ENCODE measurements at places on chromosomes 7 and 10.

- DNase-seq, result no peak
These were observed 34.0 kb upstream of the PDGFA start for GRCh38 chr7:553636-554111.

- no peak for DNase-seq
These were observed 92.2 kb downstream of the PLCE1 start for GRCh38 chr10:94085766-94086437.

DNA sequence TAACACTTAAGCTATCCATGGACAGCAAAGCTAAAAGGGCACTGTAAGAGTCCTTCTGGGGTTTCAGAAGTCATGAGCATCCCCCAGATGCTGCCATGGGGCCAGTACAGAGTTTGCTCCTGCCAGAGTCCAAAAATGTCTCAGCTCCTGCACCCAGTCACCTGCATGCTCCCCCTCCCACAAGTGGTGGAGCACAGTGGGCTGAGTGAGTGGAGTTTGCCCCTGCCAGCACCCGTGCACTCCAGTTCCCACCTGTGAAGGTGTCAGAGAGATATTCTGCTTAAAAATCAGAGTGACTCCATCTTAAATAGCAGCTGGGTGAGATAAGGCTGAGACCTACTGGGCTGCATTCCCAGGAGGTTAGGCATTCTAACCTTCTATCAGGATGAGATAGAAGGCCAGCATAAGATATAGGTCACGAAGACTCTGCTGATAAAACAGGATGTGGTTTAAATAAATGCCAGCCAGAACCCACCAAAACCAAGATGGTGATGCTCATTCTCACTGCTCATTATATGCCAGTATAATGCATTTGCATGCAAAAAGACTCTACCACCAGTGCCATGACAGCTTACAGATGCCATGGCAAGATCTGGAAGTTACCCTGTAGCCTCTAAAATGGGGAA is 140.1 kb upstream of the ZNF92 start:
- DNase-seq, result no peak

- DNase-seq, result no peak
These were observed 49.1 kb upstream of the FOXK1 start for GRCh38 chr7:4633012-4633411.

DNA sequence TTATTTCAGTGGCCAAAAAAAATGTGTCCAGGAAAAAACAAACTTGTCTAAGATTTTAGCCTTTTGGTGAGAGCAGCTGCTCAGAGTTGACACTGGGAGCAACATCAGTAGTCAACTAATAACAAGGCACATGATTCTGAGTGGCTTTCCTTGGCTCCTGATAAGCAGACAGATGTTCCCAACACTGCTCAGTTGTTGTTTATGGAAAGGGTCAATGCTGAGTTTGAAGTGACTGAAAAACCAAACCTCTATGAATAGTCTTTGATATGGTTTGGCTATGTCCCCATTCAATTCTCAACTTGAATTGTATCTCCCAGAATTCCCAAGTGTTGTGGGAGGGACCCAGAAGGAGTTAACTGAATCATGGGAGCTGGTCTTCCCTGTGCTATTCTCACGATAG is 12.3 kb downstream of the DYDC1 start:
- no peak for DNase-seq

DNA sequence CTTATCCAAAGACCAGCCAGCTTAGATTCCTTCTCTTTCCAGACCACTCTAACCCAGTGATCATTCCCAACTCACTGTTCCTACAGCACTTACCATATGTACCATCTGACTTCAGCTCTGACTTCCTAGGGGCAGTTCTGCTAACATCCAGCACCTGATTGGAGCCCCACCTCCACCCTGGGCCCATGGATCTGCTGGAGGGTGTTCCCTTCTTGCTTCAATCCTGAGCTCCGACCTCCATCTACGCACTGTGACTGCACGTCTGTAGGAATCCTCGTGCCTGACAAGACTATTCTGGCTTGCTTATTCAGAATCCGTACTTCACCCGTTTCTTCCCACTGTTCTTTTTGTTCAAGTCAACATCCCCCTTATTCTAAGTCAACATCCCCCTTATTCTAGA is 57.6 kb downstream of the HIPK2 start:
- no peak for DNase-seq

DNA sequence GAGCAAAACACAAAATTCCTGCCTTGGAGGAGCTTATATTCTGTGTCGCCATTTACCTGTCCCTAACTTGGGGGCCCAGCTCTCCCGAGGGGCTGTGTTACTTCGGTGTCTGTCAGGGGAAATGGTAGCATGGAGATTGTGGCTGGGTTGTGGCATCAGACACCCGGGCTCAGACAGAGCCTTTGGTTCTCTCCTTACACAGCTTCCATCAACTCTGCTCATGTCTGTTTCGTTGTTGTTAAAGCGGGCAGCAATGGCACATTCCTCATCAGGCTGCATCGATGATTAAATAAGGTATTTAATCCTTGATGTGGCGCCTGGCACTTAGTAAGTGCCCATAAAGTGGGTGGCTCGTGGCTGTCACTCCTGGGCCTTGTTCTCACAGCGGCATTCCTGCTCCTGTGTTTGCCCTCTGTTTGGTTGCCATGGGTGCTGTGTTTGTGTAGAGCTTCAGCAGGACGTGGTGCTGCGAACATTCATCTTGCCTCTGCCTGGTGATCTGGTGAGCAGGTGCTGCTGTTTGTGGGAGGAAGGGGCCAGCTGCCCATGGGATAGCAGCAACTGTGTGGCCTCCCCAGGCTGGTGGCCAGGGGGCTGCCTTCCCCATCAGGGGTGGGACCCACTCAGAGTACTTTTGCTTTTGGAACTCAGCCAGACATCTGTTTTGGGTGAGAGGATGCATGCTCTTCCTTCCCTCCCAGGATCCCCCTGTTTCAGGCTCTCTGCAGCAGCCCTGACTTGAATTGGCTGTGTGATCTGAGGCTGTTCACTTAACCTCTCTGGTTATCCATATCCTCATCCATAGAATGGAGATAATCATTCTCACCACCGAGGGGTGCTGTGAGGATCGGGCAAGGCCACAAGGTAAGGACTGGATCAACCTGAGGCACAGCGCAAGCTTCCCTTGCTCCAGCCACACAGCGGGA is 207.2 kb upstream of the SVIL start:
- DNase-seq, result no peak

GRCh38 chr10:80196950-80197315 is 8.4 kb downstream of the ANXA11 start:
- no peak for DNase-seq

- no peak for DNase-seq
These were observed 61.2 kb downstream of the DNAJB6 start for GRCh38 chr7:157397731-157398691.

DNA sequence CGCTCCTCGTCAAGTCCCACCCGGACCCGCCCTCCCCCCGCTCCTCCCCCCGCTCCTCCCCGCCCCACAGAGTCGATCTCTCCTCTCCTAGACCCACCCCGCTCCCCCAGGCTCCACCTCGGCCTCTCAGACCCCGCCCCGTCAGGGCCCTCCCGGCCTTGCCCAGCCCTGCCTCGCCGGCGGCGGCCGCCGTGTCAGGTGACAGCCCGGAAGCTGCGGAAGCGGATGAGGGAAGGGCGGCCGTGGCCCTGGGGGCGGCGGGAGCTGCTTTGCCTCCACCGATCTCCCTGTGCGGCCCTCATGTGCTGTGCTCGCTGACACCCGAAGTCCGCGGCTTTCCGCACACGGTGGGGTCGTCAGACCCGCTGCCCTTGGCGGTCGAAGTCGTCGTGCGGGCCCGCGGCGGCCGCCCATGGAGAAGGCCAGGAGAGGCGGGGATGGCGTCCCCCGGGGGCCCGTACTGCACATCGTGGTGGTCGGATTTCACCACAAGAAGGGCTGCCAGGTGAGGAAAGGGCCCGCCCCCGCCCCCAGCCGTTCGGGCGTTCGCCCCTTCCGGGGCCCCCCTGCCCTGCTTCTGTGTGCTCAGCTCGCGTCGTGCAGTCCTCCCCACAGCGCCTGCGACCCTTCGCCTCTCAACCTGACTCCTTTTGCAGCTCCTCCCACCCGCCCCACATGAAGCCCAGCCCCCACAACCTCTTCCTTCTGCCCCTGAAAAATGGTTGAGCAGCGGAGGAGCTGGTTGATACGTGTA is at the start of gene AVL9:
Gene AVL9, plus strand, starts transcription at position 192 of the 754 bp plus-strand sequence. Its CDS starts 221 bp downstream, at position 413.
- DNase-seq, result peak; percentile 99

- DNase-seq, result no peak
These were observed 287.5 kb upstream of the NPVF start for GRCh38 chr7:25515633-25516275.

GRCh38 chr7:5278766-5279165 is 4.0 kb upstream of the SLC29A4 start:
- no peak for DNase-seq

- DNase-seq, result no peak
These were observed 7.8 kb upstream of the LRRC27 start for GRCh38 chr10:132324186-132324585.

- no peak for DNase-seq
These were observed 664 bp downstream of the CPA1 start for GRCh38 chr7:130380861-130381455.

DNA sequence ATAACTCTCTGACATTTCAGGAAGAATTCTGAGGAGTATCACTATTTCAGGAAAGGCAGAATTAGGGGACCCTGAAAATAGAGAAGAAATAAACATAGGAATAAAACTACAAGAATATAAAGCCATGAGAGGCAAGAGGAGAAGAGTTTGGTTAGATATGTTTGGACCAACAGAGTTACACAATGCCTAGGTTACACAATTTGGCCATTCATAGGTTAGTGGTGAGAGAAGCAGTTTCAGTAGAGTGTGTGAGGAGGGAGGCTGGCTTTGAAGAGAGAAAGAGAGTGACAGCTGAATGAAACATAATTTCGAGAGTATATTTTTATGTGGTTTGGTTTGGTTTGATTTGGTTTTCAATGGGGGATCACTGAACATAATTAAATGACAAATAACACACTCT is 783.2 kb upstream of the LRRN3 start:
- DNase-seq, result no peak

DNA sequence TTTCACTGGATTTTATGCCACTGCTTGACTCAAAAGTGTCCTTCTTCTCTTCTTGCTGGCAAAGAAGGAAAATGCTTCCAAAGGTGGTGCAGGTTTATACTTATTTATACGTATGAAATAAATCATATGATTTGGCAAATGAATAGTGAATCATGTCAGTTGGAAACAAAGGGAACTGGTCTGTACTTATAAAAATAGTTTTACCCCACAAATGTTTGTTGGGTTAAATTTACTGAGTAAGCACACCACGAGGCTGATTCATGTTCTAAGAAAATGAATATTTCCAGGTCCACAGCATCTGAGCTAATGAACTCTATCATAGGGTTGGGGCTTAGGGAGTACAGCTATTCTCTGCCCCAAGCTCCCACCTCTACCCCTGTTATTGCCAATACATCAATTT is 232.2 kb downstream of the TRIL start:
- DNase-seq, result no peak

DNA sequence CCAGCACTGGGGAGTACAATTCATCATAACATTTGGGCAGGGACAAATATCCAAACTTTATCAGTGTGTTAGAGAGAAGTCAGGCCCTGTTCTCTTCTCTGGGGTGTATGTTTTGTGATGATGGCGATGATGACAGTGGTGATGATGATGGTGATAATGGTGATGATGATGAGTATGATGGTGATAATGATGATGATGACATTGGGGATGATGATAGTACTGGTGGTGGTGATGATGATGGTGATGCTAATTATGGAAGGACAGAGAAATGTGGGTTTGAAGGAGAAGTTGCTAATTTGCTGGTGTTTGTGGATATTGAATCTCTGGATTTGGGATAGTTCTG is 64.0 kb downstream of the CAMK1D start:
- no peak for DNase-seq

DNA sequence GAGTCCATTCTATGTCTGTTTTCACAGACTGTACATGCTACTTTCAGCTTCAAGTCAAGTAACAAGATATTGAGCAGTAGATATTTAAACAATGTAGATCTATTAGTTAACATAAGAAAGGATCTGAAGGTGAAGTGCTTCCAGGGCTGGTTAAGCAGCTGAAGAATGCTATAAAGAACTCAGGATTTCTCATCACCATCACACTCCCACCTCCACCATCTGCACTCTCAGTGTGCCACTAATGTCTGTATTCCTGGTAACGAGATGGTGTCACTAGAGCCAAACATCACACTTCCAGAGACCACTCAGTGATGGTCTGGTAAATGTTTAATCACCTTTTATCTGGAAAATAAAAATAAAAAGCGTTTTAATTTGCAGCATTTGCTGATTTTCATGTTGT is 224.0 kb upstream of the FERD3L start:
- DNase-seq, result no peak

- no peak for DNase-seq
These were observed 8.7 kb downstream of the PDLIM1 start for GRCh38 chr10:95282107-95282506.

- DNase-seq, result no peak
These were observed 193.3 kb downstream of the SEMA3E start for GRCh38 chr7:83455612-83456011.

GRCh38 chr7:25945608-25946007 is 206.4 kb upstream of the NFE2L3 start:
- no peak for DNase-seq

DNA sequence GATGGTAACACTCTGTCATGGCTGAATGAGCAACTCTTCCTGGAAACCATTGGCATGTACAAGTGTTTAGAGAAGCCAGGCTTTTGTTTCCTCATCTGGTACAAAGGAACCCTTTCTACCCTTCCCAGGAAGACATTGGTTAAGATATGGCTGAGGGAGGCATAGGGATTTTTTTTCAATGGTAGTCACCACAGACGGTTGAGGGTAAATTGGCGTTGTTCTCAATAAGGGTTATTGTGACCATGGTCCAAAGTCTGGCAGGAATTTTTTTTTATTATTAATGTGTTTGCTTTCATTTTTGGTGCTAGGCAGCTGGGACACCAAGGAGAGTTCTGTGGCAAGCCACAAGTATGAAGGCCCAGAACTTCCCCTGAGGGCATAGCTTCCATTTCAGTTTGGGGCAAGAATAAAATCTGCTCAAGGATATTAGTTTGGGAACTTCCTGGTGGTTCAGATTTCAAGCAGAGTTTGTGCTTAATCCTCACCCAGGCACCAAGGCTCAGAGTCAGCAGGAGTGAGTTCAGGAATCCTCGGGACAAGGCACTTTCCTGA is at the start of gene PLEKHS1:
Gene PLEKHS1, plus strand, starts transcription at position 502 of the 552 bp plus-strand sequence. CDS start 3,596 bp downstream, outside the sequence.
- no peak for DNase-seq

DNA sequence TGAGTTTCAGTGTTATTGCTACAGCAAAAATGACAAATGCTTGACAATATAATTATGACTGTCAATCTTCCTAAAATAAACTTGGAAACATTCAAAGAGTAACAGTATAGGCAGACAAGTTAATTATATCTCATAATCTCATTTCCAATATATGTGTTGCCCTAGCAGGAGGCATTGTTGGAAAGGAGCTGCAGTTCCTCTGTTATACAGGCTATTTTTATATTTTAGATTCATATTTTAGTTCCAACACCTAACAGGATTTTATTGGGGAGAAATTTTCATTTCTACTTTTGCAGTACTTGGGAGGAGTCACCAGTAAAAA is 19.3 kb downstream of the VOPP1 start:
- no peak for DNase-seq

GRCh38 chr7:74474271-74474865 is 20.7 kb downstream of the GTF2IRD1 start:
- DNase-seq, result no peak
